T-helper 17 cell (primary cell): ENCODE measurements at places on chromosomes 3 and 15. TPM values are rescaled to one million over a fixed set of nuclear protein-coding genes. Genes with fewer than 3 reads are reported as not detected.

SH2D7 gene
- not detected for total RNA-seq

SUCNR1 gene
- not detected for total RNA-seq

XCR1 gene
- total RNA-seq, result 0.08 TPM

DNA sequence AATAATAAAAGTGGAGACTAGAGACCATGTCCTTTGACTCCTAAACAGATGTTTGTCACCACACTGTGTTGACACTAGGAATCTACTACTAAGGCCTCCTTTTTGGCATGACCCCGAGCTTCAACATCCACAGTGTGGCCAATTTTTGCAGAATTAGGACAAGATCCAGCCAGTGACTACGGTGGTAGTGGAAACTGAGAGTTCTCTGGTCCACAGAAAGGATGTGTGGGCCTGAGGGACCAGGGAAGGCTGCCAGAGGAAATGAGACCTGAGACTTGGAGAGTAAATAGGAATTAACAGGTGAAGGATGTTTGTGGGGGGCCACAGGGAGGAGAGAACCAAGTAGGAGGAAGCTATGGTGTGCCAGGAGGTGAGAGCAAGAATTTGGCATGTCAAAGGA, 122.7 kb downstream of the CHCHD6 start:
- no peak for DNase-seq

GRCh38 chr3:57133157-57133556, 32.0 kb downstream of the IL17RD start:
- no peak for DNase-seq
